ENCODE measurements at places on chromosomes 13 and 19.

GRCh38 chr19:38878575-38879399 is 712 bp upstream of the RINL start:
- no peak for DNase-seq

- DNase-seq = no peak
Measured at GRCh38 chr19:42174958-42175734, 42.3 kb downstream of the DEDD2 start.

DNA sequence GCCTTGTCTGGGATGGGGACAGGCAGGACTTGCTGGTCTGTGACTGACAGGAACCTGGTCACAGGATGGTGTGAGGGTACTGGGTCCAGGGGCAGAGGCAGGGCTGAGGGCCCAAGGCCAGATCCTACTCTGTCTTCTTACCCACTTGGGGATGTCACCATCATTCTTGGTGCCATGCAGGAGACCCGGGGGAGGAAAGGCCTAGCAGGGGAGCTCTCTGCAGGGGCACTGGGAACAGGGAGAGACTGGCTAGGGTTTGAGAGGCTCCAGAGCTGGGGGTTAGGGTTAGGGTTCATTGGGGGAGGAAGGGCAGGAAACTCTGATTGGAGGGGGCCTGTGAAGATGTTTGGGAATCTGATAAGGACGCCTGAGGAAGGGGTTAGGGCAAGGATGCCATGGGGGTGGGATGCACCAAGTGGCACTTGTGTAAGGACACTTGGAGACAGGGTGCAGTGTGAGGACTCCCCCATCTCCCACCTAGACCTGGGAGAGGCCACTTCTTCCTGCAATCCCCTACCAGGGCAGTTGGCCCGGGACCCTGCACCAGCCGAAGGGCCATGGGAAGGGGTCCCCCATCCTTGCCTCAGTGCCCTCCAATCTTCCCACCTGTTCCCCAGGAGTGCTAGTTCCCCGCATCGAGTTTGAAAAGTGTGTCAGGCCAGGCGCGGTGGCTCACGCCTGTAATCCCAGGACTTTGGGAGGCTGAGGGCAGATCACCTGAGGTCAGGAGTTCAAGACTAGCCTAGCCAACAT is 6.9 kb downstream of the PRR36 start:
- DNase-seq = no peak

DNA sequence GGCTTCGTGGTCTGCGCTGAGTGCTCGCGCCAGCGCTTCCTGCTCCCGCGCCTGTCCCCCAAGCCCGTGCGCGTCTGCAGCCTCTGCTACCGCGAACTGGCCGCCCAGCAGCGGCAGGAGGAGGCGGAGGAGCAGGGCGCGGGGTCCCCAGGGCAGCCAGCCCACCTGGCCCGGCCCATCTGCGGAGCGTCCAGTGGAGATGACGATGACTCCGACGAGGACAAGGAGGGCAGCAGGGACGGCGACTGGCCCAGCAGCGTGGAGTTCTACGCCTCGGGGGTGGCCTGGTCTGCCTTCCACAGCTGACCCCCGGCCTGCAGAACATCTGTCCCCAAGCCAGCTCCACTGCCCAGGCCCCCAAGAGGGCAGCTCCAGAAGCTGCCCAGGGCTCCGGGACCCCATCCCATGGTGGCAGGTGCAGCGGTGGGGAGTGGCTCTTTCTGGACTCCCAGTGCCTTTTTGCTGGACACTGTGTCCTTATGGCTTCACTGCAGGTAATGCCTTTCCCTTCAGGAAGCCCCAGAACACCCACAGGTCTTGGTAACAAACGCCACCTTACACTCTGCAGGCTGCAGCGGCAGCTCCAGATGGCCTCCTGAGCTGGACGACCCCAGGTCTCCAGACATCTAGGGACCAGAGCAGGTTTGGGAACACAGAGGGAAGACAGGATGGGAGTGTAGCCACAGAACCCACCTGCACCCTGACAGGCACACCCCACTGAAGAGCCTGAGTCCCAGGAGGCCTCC is 9.3 kb downstream of the PLEKHF1 start:
- no peak for DNase-seq

- DNase-seq = no peak
Measured at GRCh38 chr19:16073481-16073880, 2.8 kb upstream of the TPM4 start.

GRCh38 chr19:13215572-13216380 is 65.6 kb downstream of the IER2 start:
- no peak for DNase-seq

DNA sequence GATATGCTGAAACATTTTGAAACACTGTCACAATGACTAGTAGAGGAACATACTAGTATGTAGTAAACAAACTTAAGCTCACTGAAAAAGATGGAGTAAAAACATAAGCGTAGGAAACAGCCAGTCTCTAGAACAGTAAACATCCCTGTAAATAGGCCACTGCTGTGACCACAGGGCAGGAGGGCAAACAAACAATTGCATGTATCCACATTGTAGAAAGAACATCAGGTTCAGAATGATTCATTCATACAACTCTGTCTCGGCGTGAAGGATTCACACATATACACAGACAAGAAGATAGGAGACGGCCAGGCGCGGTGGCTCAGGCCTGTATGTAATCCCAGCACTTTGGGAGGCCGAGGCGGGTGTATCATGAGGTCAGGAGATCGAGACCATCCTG is 390.1 kb downstream of the IRS2 start:
- no peak for DNase-seq

GRCh38 chr19:40054632-40055031 is 1.4 kb downstream of the ZNF780B start:
- no peak for DNase-seq

GRCh38 chr19:5023128-5023571 is 54.2 kb downstream of the KDM4B start:
- DNase-seq = no peak

DNA sequence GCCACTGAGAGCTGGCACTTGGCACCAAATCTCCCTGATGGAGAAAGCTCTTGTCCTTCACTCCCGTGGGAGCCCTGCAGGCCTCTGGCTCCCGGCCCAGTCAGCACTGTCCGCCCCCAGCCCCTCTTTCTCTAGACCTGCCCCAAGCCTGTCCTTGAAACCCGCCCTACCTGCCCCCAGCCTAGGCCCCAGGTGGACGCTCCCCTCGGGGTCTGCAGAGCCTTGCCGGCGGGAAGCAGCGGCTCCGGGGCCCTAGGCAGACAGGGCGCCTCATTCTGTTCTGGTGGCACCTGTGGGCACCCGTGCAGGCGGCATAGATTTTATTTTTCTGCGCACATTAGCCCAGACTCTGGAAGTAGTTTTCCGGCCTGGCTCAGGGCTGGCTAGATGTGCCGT is 17.6 kb downstream of the IL17D start:
- no peak for DNase-seq

DNA sequence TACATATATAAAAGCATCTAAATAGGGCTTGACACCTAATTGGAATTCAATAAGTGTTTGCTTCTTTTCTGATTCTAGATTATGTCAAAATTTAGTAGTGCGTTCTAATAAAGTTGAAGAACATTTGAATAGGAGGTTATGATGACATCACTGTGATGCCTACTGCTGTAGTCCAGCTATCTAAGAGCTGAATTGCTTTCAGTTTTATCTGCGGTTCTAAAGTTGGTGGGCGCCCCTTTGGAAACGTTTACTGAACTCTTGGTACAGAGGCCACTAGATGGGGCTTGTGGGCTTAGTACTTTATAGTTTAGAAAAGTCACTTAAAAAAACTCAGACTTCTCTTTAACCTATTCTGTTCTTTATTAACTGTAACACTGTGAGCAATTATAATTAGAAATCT is 776.9 kb downstream of the GPC5 start:
- peak; percentile 16 for DNase-seq

- DNase-seq = no peak
Measured at GRCh38 chr13:50757008-50757407, 86.5 kb downstream of the DLEU7 start.

DNA sequence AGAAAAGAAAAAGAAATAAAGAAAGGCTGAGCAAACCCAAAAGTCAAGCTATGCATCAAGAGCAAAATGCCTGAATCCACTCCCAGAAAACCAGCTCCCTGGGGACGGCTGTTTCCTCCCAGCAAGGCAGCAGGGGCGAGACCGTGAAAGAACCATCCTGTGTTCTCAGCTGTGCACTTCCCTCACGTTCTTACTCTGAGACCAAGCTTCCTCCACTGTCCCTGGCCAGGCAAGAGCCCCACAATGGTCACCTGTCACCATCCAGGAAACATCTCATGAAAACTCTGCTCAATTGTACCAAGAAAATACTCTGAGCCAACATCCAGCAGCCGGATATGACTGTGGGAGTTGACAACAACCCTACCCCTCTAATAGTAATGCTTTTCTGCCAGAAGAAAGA is 22.9 kb downstream of the RAB20 start:
- DNase-seq = no peak

GRCh38 chr13:27666951-27667350 is 45.3 kb downstream of the POLR1D start:
- DNase-seq = no peak

DNA sequence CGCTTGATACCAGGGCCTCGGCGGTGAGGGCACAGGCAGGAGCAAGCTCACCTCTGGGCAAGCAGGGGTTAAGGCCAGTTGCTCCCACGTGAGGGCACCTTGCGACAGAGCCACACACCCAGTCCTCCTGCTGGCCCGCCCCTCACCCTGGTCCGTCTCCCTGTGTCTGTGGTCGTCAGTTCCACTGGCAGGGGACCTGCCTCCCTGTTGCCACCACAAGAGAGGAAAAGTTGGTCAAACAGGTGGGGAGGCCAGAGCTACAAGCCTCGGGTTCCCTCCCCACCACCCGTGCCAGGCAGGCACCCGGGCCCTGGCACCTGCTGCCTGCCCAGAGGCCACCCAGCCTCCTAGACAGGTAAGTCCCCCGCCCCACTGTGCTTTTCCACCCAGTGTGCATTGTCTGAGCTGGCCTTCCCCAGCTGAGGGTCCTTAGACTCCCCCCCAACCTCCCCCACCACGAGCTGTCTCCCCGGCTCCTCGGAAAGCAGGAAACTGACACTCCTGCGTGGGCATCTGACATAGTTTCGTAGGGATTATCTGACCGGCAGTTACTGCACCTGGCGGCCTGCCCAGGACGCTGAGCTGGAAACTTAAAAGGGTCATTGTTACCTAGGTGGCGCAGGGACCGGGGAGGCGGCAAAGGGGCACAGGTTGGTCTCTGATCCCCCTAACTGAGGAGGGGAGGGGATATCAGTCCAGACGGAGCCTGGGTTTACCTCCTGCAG is at the start of gene TJP3:
Gene TJP3 (plus strand): TSS at position 178 of the 725 bp plus-strand sequence. CDS start 20,049 bp downstream, outside the sequence.
- DNase-seq = no peak

DNA sequence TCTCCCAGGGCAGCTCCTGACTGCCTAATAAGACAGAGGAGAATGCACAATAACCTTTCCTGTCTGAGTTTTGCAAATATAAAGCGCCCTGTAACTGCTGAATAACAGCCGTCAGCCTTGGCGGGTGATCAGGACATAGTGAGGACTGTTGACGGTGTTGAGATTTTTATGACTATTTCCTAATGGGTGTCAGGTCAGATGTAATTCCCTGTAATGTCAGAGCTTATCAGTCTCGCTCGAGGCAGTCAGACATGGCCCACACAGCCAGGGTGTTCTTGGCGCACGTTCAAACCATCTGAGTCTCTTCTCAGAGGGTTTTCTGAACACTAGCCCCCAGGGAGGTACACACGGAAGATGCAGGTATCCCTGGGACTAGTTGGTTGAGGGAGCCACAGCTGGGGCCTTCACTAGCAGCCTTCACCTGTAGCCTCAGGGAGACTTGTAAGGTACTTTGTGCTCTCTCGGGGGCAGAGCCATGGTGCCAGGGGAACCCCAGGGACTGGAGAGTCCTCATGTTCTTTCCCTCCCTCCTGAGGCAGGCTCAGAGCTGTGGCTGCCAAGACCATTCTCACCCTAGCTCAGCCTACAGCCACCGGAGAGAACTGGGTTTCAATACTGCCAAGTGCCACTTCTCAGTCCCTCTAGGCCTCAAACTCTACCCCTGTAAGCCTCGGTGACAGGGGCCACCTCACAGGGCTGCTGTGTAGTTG is 213.1 kb downstream of the UQCRFS1 start:
- no peak for DNase-seq

- DNase-seq = no peak
Measured at GRCh38 chr13:49840266-49840665, 47.8 kb upstream of the KPNA3 start.

DNA sequence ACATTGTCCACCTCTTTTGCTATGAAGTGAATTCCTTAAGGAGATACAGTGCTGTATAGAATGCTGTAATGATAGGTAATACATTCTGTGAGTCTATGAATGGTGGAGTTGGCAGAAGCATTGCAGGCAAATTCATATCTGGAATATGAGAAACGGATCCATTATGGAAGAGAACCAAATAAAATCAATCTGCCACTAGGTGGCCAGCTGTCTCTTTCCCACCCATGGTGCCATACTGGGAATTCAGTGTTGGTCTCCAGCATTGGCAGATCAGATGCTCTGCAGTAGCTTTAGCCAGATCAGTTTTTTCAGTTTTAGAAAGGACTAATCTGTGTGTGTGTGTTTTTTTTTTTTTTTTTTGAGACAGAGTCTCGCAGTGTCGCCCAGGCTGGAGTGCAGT is 27.6 kb downstream of the DNAJC3 start:
- no peak for DNase-seq

DNA sequence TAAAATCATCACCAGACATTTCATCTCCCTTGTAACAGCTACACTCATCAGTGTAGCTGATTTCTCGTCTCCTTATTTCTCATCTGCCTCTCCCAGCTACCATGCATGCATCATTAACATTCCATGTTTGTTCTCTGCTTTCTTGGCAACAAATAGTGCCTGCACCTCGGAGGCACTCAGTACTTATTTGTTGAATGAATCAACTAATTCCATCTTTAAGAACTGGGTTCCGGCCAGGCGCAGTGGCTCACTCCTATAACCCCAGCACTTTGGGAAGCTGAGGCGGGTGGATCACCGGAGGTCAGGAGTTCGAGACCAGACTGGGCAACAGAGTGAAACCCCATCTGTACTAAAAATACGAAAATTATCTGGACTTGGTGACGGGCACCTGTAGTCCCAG is 63.9 kb upstream of the GTF3A start:
- DNase-seq = no peak

DNA sequence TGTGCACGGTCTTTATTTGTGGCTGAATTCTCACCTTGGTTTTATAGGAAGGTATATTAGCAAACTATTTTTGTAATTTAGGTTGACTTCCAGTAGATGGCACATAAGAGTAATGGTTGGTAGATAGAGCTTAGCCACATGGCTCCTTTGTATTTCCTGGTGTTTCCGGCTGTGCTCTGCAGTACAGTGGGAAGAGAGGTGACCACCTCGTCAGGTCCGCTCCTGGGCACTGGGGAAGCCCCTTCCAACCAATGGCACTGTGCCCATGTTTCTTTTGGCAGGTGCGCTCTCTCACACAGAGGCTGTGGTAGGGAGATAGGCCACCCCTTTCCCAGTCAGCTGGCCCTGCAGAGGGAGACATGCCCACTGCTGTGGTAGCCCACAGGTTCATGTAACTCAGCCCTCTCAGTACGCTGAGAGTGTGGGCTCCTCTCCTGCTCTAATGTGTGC is 74.3 kb upstream of the ATP12A start:
- no peak for DNase-seq

- DNase-seq = no peak
Measured at GRCh38 chr13:35345992-35346391, 130.5 kb downstream of the MAB21L1 start.

GRCh38 chr13:25525884-25526283 is 154.1 kb downstream of the ATP8A2 start:
- DNase-seq = no peak
